ENCODE measurements at places on chromosomes 13 and 19. TPM values are rescaled to one million over a fixed set of nuclear protein-coding genes. Genes with fewer than 3 reads are reported as not detected.

The USHBP1 gene
- not detected for total RNA-seq

The KRTDAP gene
- not detected for total RNA-seq

The DACT3 gene
- total RNA-seq = not detected

The GPR18 gene
- not detected for total RNA-seq

The C1QTNF9 gene
- total RNA-seq = not detected

The CARD8 gene
- total RNA-seq = 5.0 TPM

The TMEM86B gene
- not detected for total RNA-seq

The MISP3 gene
- 1.3 TPM for total RNA-seq

The HS6ST3 gene
- total RNA-seq = under 0.01 TPM

The RASIP1 gene
- 0.50 TPM for total RNA-seq

The LHFPL6 gene
- total RNA-seq = 17.9 TPM

The ALKBH6 gene
- total RNA-seq = 11.8 TPM

The PSG3 gene
- 0.50 TPM for total RNA-seq

The PCDH9 gene
- total RNA-seq = 4.6 TPM

Data from renal cortical epithelial cell (primary cell).